Stimulated activated CD8-positive, alpha-beta memory T cell treated with anti-CD3 and anti-CD28 coated beads, Interleukin-7, amount 100 ng/mL, for 24 hours (primary cell): ENCODE measurements at places on chromosomes 6 and 20.

- no peak for DNase-seq
Measured at GRCh38 chr6:88378639-88379038, 212.5 kb upstream of the CNR1 start.

- no peak for DNase-seq
Measured at GRCh38 chr20:52081066-52081465, 110.5 kb downstream of the ZFP64 start.

DNA sequence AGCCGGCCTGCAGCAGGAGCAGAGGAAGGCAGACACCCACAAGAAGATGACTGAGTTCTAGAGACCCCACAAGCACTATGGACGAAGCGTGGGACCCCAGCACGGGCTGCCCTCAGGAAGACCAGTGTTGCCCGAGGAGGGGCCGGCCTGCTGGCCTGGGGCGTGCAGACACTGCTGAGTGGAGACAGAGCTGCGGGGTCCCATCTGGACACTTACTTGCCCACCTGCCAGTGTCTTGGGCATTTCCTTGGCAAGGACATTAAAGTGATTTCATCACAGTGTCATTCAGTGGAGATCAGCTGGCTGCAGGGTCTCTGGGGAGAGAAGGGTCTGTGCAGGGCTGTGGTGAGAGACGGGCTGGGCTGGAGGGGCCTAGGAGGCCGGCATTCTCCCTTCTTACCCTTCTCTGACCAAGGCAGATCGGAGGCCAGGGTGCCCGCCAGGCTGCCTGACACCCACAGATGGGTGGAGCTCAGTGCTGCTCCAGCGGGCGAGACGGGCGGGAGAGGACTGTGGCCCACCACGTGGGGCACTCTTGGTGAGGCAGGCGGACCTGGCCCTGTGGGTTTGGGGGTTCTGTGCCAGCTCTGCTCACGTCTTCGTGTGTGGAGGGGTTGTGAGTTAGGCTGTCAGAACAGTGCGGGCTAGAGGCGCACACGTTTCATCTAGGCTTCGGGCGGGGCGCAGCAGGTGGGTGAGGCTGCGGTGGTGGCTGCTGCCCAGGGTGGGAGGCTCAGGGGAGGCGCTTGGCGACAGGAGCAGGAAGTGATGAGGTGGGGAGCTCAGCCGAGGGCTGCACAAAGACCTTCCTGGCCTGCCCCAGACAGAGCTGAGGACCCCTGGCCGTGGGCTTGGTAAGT is at the start of gene LIME1:
Gene LIME1, plus strand, starts transcription at position 806 of the 860 bp plus-strand sequence. CDS start 886 bp downstream, outside the sequence.
- DNase-seq, result peak; percentile 43

GRCh38 chr20:11754451-11754850 is 163.2 kb upstream of the BTBD3 start:
- no peak for DNase-seq

DNA sequence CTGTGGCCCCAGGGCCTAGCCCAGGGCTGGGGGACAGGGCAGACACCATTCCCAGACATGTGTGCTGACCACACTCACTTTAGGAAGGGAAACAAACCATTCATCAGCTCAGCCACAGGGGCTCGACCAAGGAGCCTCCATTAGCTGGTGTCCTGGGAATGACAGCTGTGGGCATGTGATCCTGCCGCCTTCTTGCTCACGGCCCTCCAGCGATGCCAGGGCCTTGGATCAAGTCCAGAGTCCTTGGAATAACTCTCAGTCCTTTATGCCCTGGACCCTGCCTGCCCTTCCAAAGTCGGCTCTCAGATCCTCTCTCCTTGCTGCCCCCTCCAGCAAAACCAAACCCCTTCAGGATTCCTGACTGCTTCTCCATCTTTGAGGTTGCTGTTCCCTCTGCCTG is 165.0 kb upstream of the RNF24 start:
- DNase-seq, result no peak

DNA sequence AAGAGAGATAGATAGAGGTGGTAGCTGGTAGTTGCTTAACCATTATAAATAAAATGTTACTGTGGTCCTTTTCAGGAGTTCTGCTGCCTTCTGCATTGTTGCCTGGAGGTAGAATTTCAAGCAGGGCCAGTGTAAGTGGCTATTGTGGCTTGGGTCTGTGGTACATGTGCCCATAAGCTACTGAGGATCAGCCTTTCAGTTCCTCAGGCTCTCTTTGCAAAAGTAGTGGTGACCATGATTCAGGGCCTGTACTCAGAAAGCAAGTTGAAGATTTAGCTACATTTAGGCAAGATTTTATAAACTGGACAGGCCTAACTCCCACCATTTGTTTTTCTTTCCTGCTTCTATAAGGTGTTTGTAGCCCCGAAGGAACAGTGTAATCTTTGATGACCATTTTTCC is 199.0 kb downstream of the PDE7B start:
- no peak for DNase-seq

DNA sequence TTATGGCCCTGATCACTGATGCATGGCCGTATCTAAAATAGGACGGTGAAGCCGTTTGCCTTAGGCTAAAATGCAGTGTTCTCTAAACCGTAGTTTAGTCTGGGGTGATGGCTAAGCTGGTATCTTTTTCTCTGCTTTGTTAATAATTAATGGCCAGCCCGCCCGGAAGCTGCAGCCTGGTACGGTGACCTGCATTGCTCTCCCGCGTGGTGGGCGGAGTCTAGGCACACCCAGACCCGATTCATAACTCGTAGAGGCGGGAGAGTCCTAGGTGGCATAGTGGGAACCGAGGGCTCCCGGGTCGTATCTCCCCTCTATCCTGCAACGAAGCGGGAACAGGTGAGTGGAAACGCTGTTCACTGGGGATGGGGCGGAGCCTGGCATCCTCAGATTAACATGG is 5.5 kb downstream of the CDH4 start:
- no peak for DNase-seq

- no peak for DNase-seq
Measured at GRCh38 chr6:162471842-162472241, 255.7 kb downstream of the PRKN start.

- no peak for DNase-seq
Measured at GRCh38 chr20:49529470-49529869, 38.5 kb downstream of the PTGIS start.

GRCh38 chr6:106751501-106752252 is 122.3 kb downstream of the QRSL1 start:
- DNase-seq, result no peak

DNA sequence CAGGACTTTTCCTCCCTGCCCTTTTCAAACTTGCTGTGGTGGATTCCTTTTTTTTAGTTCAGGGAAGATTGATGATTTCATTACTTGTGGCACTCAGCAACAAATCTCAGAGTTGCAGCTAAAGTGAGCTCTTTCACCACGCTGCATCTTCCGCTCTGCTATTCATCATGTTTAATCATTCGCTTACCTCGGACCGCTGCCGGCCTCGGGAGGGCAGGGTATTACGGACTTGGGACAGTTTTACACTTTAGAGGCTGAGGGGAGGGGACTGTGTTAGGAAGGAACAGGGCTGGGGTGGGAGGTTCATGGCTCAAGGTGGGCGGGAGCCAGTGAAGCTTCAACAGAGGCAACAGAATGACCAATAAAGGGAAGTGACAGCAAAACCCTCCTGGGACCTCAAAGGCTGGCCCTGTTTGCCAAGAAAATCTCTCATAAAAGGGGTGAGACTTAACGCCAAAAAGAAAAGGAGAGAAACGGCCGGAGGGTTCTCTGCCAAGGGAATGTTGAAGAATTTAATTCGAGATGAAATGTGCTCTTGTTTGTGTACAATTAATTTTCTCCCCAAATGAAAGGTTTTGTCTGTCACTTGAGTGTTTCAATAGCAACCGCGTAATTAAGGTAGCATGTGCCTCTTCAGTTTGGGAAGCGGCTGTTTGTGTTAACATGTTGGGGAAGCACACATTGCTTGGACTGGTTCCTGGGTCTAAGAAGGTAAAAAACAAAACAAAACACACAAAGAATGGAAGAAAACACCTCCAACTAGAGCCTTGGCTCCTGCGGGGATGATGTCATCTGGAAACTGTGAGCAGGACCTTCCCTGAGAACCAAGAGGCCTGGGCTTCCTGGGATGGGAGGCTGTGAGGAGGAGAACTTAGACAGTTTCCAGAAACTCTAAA is 72.5 kb upstream of the SULF2 start:
- DNase-seq, result no peak

DNA sequence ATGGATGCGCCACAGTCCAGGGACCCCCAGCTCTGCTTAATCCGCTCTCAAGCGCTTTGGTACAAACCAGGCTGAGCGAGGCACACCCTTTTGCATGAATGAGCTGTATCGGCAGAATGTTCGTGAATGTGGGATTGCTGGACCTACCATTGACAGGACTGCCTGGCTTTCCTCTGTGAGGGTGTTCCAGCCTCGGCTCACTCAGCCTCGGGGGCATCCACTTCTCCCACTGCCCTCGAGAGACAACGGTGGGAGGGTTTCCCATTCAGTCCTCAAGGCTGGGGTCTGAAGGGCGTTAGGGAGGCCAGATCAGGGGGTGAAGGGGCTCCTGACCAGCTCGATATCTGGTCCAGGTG is 17.4 kb downstream of the MDFI start:
- DNase-seq, result no peak

GRCh38 chr20:62710886-62711702 is 2.5 kb downstream of the NTSR1 start:
- DNase-seq, result no peak

DNA sequence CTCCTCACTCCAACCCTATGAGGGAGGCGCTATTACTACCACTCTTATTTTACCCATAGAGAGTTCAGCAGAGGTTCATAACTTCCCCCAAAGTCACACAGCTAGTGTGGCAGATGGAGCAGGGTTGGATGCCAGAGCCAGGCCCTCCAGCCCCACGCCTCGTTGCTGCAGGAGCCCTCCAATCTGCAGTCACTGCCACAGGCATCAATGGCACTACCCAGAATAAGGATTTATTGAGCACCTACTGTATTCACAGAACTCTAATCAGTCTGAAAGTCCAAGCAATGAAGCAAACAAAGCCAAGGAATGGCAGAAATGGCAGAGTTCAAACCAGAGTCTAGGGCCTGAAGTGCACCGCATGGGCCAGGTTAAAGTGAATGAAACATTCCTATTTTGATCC is 144.9 kb downstream of the LPA start:
- no peak for DNase-seq

- no peak for DNase-seq
Measured at GRCh38 chr6:31407699-31408098, 4.3 kb downstream of the MICA start.

DNA sequence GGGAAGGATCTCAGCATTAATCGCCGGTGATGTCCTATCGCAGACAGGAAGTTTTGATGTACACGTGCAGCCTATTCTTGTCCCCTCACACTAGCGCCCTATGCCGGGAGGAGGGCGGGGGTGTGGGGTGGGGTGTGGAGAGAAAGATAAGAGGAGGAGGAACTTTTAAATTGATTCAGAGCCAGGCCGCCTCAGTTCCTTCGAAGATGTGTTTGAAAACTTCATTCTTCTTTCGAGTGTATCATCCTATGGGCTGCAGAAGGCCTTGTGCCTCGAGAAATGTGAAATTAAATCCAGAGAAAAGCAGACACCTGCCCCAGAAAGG is 2.5 kb upstream of the POU3F2 start:
- DNase-seq, result no peak

GRCh38 chr6:134848076-134848475 is 101.8 kb downstream of the ALDH8A1 start:
- no peak for DNase-seq

DNA sequence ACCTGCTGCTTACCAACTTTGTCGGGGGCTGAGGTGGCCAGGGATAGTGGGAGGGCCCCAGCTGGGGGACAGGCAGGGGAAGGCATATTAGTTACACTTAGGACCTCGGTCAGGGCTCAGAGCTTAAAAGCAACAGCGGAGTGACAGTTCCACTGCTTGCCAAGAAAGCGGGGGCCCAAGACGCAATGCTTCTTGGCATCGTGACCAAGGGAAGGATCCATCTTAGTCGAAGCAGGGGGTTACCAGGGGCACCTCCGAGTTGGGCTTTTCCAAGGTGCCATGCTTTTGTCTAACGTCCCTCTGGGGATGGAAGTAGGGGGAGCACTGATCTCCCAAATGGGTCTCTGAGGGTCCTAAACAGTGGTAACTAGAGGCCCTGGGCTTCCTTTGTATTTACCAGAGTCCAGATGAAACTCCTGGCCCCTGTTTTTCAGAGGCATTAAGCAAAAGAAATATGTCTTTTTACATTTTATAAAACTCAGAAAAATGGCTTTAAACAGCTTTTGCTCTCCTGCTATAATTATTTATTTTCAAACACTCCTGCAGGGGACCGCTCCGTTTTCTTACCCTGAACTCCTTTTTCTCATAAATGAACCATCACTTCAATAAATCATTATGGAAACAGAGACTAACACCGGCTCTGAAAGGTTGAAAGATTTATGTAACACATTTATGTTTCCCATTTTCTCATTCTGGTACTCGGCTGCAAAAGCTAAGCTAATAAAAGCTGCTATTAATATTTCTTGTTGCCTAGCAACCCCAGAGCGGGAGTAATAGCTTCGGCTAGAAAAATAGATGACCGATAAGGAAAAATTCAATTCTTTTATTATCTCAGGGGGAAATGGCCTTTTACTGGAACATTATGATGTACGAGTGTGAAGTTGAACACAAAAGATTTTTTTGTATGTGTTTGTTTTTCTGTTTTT is 100.4 kb downstream of the TOX2 start:
- DNase-seq, result no peak

- no peak for DNase-seq
Measured at GRCh38 chr6:16823718-16824352, 62.6 kb upstream of the ATXN1 start.

DNA sequence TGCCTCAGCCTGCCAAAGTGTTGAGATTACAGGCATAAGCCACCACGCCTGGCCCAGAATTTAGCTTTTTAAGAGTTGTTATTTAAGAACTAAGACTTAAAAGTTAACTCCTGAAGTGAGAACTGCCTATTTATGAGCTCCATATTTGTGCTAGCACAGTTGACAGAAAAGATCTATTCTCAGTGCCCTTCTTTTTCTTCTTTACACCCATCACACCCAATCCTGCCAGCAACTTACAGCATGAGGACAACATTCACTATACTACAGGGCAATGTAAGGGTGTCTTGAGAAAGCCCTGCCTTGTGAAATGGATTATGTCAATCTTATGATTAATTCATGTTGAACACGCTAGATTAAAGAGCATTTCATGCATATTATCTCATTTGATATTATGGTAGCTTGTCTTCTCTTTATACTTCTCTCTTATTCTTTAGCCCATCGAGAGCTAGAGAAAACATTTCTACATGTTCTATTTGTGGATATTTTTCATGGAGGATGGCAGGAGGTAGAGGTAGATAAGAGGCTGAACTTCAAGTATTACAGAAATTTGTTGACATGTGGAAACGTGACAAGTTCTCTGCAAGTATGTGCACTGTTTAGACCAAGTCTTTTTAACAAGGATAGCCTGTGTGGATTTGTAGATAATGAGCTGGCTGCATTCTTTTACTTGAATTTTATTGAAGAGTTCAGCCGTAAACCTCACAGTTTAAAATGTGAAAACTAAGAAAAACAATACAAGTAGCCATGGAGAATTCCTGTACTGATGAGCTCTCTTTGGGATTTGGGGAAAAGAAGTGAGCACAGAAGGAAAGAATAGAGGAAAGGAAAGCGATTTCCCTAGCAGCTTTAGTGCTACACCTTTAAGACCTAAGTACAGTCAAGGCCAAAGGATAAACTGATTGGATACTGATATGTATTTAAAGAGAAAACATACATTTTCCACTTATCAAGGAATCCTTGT is 212.2 kb downstream of the ARHGAP18 start:
- DNase-seq, result no peak

GRCh38 chr20:20022498-20022897 is 5.3 kb downstream of the NAA20 start:
- no peak for DNase-seq

GRCh38 chr6:95364016-95364604 is 213.2 kb upstream of the MANEA start:
- no peak for DNase-seq
